ENCODE measurements at places on chromosomes 1 and 21. TPM values are rescaled to one million over a fixed set of nuclear protein-coding genes. Genes with fewer than 3 reads are reported as not detected.

The ACTA1 gene
- total RNA-seq: 0.25 TPM

The RO60 gene
- total RNA-seq: 74.3 TPM

The TRIM17 gene
- 13.4 TPM for total RNA-seq

The S100A5 gene
- total RNA-seq: not detected

The CFHR4 gene
- total RNA-seq: not detected

The TFAP2E gene
- 6.9 TPM for total RNA-seq

The NBPF6 gene
- total RNA-seq: not detected

- H3K27me3 ChIP-seq: no peaks in the 10 kb centered on the region
- DNase-seq: no peak
- H3K36me3 ChIP-seq: peaks cover 39% of the 10 kb centered on the region
- H3K4me3 ChIP-seq: no peak overlapping the region
- H3K27ac ChIP-seq: no peak overlapping the region
Observed at GRCh38 chr1:42774928-42775526, 8.0 kb downstream of the C1orf50 start.

DNA sequence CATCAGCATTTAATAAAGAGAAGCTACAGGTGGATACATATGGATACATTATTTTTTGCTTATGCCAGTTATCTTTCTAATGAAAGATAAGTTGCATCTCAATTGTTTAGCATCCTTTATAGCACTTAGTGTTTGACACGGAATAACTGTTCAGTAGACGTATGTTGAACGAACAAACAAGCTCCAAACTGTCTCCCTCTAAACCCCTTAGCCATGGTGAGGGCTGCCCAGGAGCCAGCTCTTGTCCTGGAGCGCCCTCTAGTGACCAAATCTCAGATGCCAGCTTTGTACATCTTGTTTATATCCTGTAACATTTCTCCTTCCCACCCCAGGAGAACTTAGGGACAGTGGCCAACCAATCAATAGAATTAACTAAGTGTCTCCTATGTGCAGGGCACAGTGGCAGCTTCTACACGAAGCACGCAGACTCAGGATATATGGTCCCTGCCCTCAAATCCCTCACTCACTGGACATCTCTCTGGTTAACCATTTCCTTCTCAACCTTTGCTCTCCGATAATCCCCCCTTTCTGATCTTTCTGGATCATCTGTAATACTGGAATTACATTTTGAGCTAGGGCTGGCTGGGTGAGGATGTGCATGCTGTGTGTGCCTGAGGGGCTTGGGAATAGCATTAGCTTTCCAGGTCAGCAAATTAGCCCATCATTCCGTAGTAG, 22.9 kb downstream of the KCNA10 start:
- H3K36me3 ChIP-seq: no peaks in the 10 kb centered on the region
- H3K4me3 ChIP-seq: no peak overlapping the region
- no peak overlapping the region for H3K27ac ChIP-seq
- no peaks in the 10 kb centered on the region for H3K4me1 ChIP-seq
- peak; percentile 58 for DNase-seq

GRCh38 chr1:107460035-107460434, 319.2 kb downstream of the NTNG1 start:
- no peak overlapping the region for H3K27ac ChIP-seq
- no peak overlapping the region for H3K4me3 ChIP-seq
- DNase-seq: no peak

- H3K36me3 ChIP-seq: no peaks in the 10 kb centered on the region
- no peaks in the 10 kb centered on the region for H3K4me1 ChIP-seq
- no peaks in the 10 kb centered on the region for H3K27me3 ChIP-seq
- H3K27ac ChIP-seq: no peak overlapping the region
- no peak overlapping the region for H3K4me3 ChIP-seq
- DNase-seq: no peak
Observed at GRCh38 chr1:210918893-210919292, 215.1 kb downstream of the KCNH1 start.

DNA sequence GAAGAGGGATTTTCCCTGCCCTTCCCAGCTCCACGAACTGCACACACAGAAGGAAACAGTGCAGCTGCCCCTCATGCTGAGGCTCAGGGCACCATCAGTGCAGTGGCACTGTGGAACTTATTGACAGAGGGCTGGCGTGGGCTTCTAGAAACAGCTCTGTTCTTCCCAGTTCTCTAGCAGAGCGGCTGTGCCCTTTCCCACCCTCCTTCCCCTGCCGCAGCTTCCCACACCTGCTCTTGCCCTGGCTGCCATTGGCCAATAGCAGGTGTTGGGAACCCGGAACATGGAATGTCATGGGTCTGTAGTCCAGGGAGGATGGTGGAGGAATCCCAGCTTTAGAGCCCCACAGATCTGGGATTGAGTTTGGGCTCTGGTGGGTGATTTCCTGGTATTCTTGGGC, 343.8 kb downstream of the RPS6KC1 start:
- no peak for DNase-seq
- H3K36me3 ChIP-seq: no peaks in the 10 kb centered on the region
- H3K27ac ChIP-seq: no peak overlapping the region
- no peak overlapping the region for H3K4me3 ChIP-seq

DNA sequence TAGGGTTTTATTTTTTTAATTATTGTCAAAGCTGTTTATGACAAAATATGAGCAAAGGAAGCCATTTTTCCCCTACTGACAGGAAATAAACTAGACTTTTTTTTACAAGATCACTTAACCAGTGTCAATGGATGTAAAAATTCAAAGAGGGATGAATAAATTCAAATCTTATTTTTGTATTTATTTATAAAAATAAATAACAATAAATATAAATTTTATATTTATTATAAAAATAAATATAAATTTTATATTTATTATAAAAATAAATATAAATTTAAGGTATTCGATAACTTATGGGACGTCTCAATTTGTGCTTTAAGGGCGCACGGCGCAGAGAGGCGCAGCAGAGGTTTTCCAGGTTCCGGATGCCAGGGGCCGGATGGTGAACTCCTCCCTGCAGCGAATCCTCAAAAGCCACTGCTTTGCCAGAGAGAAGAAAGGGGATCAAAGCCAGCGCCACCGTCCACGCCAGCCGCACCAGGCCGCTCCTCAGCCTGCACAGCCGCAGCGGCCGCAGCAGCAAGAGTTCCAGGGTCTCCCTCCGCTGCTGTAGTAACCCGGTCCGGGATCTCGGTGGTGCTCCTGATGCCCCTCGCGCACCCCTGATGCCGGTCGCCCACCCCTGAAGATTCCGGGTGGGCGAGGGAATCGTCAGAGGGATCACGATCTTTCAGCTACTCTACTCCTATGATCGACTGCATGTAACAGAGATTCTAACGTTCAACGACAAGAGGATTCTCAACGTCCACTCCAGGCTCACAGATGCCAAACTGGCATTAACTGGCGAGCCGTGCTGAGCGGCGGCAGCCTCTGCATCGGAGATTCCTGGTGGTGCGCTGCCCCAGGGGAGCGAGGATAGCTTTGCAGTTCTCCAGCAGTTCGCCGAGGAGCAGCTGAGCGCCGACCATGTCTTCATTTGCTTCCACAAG, 28.5 kb upstream of the RLF start:
- H3K4me3 ChIP-seq: no peak overlapping the region
- H3K27ac ChIP-seq: no peak overlapping the region
- H3K27me3 ChIP-seq: no peaks in the 10 kb centered on the region
- H3K4me1 ChIP-seq: no peaks in the 10 kb centered on the region
- no peak for DNase-seq

DNA sequence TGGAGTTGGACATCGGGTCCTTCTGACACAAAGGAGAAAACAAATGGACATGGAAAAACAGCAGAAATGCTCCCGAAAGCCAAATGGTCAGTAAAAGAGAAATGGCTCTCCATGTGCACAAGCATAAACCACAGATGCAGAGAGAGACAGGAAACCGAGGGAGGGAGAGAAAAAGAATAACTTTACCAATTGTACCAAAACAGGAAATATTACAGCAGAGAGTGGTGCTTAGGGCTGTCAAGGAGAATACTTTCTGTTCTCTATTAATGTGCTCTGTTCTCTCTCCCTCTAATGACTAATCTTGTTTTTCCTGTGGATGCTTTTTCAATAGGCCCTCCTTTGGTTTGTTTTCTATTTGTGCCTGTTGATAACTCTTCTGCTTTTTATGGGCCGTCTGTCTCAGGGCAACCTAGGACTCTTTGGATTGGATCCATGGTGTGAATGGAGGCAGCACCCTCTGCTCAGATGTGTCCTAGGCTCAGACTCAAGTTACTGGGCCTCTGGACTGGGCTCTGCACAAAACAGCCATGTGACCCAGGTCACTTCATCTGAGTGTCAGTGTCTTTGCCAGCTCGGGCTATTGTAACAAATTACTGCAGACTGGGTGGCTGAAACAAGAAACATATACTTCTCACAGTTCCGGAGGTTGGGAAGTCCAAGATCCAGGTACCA, 663.0 kb downstream of the NPHP4 start:
- H3K27ac ChIP-seq: peak overlapping the region; percentile 40
- H3K4me3 ChIP-seq: no peak overlapping the region
- no peaks in the 10 kb centered on the region for H3K36me3 ChIP-seq

DNA sequence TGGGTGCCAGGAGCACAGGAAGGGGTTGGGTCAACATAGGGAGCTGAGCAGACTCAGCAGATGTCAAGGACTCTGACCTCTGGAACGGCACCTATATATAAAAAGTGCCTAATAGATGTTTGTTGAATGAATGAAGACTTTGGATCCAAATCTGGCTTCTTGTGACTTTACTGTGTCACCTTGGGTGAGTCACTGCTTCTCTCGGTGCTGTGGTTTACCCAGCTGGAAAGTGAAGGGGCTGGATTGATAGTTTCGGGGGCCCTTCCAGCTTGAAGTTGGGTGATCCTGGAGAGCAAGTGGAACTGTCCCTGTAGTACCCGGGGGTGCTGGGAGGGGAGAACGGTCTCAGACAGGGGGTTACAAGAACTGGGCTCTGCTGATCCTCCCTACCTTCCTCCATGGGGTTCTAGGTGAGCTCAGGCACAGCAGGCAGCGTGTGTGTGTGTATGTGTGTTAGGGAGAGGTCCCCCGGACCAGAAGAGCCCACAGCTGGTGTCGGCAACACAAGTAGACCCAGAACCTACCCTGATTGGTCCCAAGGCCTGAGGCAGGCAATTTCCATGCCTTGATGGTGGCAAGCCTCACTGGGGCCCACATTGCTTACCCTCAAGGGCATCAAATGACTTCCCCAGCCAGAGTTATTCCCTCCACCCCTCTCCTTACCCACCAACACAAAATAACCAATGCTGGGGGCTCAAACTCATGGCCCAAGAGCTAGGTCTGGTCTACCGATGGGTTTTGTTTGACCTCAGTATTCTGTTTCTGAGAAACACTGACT, 5.5 kb upstream of the PADI1 start:
- H3K36me3 ChIP-seq: no peaks in the 10 kb centered on the region
- H3K27ac ChIP-seq: no peak overlapping the region
- DNase-seq: no peak
- no peaks in the 10 kb centered on the region for H3K27me3 ChIP-seq
- H3K4me3 ChIP-seq: no peak overlapping the region

- no peak overlapping the region for H3K27ac ChIP-seq
- no peak overlapping the region for H3K4me3 ChIP-seq
- no peak for DNase-seq
- no peaks in the 10 kb centered on the region for H3K4me1 ChIP-seq
Observed at GRCh38 chr1:77739235-77739634, 20.4 kb downstream of the USP33 start.

DNA sequence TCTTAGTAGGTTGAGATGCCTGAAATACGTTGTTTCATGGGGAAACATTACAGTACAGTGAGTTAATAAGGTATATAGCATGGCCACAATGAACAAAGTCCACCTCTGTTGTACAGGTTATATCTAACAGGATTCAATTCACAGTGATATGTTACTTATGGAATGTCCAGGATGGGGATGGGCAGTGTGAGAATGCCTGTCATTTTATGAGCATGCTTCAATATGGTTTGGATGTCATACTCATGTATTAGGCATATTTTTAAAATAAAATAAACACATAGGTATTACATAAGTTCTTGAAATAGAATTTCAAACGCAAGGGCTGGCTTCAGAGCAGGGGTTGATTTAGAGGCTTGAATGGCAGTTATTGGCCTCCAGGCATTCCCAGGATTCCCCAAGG, 6.1 kb upstream of the PHLDA3 start:
- no peak overlapping the region for H3K4me3 ChIP-seq
- H3K36me3 ChIP-seq: no peaks in the 10 kb centered on the region
- no peaks in the 10 kb centered on the region for H3K27me3 ChIP-seq
- no peak overlapping the region for H3K27ac ChIP-seq
- H3K4me1 ChIP-seq: no peaks in the 10 kb centered on the region

GRCh38 chr1:29249170-29249691, 12.9 kb downstream of the PTPRU start:
- H3K36me3 ChIP-seq: no peaks in the 10 kb centered on the region
- no peak for DNase-seq
- H3K4me1 ChIP-seq: no peaks in the 10 kb centered on the region
- H3K27ac ChIP-seq: no peak overlapping the region

- H3K4me3 ChIP-seq: no peak overlapping the region
- H3K36me3 ChIP-seq: no peaks in the 10 kb centered on the region
- H3K27me3 ChIP-seq: no peaks in the 10 kb centered on the region
- H3K4me1 ChIP-seq: no peaks in the 10 kb centered on the region
- H3K27ac ChIP-seq: no peak overlapping the region
Observed at GRCh38 chr1:28855046-28855445, 43.1 kb downstream of the OPRD1 start.

DNA sequence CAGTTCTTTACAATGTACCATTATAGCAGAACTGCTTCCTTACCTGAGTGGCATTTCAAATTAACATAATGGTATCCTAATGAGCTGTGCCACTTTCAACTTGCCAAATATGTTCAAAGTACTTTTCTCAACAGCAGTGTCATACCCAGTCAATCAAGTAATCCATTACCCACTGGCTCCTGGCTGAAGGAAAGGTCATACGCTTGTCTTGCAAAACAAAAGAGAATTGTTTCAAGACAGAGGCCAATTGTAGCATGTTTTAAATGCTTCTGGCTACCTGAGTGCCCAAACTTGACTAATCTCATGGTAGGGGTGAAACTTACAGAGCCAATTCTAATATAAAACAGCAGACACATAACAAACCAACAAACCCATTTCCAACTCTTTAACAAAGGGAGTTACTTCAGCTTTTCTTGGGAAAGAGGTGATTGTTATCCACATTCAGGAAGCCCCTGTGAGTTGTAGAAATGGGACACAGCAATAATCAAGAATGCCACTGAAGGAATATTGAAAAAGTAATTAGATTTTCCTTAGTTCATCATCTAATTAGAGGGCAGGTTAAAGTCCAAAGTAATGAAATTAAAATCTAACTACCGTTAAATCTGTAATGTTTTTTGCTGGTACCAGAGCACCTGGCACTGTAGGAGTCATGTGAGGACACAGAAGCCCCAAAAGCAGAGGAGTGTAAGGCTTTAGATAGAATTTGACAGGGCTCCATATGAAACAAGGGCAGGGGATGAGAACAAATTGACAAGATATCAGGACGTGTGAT, 241.9 kb downstream of the RWDD3 start:
- no peak overlapping the region for H3K27ac ChIP-seq
- H3K4me3 ChIP-seq: no peak overlapping the region
- H3K36me3 ChIP-seq: no peaks in the 10 kb centered on the region

- no peak overlapping the region for H3K4me3 ChIP-seq
- H3K36me3 ChIP-seq: no peaks in the 10 kb centered on the region
- H3K4me1 ChIP-seq: no peaks in the 10 kb centered on the region
Observed at GRCh38 chr1:196954778-196955177, 11.2 kb downstream of the CFHR2 start.

GRCh38 chr1:113479713-113480676, 89.7 kb downstream of the MAGI3 start:
- no peak overlapping the region for H3K4me3 ChIP-seq
- H3K27me3 ChIP-seq: no peaks in the 10 kb centered on the region
- H3K36me3 ChIP-seq: no peaks in the 10 kb centered on the region
- H3K27ac ChIP-seq: no peak overlapping the region

Data from natural killer cell (primary cell).